Left lobe of liver (tissue), 2 donors: ENCODE measurements at places on chromosomes 6 and 20.
A peak's percentile ranks its signal among the peaks of the same experiment; 100 is the strongest.

- DNase-seq: no peak
Measured at GRCh38 chr20:17783671-17784070, 83.9 kb downstream of the BANF2 start.

GRCh38 chr6:106064142-106064541, 22.0 kb upstream of the PRDM1 start:
- no peak for DNase-seq

- DNase-seq: peak; percentile 71
Measured at GRCh38 chr20:47205577-47206123, 150.8 kb downstream of the ZMYND8 start.

DNA sequence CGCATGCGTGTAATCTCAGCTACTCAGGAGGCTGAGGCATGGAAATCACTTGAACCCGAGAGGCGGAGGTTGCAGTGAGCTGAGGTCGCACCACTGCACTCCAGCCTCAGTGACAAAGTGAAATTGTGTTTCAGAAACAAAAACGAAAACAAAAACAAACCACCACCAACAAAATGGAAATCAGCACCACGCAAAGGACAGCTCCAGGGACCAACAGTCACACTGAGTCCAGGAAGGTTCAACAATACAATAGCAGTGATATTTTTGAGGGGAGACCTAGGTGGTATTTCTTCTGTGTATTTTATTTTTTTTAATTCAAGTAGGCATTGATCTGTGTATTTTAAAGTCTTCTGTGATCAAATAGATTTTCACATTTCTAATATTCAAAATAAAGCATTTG, 9.8 kb downstream of the HLA-F start:
- DNase-seq: no peak

GRCh38 chr6:147222160-147222838, 18.1 kb downstream of the STXBP5 start:
- no peak for DNase-seq

GRCh38 chr6:165597821-165598220, 65.2 kb downstream of the PDE10A start:
- no peak for DNase-seq

DNA sequence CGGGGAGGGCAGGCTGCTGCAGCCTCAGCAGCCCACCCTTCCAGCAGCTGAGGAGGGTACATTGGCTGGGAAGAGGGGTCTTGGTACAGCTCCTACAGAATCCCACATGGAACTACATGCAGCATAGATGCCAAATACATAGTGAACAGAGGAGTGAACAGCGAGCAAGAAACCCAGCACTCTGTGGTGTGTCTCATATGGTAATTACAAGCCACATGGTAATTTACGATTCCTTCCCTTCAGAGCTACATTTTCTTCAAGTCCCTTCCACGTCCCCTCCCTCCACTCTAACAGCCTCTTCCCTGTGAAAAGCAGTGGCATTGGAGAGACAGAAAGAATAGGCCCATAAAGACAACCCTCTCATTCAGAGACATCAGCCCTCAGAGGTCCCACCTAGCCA, 167.7 kb downstream of the SYNDIG1 start:
- DNase-seq: no peak

DNA sequence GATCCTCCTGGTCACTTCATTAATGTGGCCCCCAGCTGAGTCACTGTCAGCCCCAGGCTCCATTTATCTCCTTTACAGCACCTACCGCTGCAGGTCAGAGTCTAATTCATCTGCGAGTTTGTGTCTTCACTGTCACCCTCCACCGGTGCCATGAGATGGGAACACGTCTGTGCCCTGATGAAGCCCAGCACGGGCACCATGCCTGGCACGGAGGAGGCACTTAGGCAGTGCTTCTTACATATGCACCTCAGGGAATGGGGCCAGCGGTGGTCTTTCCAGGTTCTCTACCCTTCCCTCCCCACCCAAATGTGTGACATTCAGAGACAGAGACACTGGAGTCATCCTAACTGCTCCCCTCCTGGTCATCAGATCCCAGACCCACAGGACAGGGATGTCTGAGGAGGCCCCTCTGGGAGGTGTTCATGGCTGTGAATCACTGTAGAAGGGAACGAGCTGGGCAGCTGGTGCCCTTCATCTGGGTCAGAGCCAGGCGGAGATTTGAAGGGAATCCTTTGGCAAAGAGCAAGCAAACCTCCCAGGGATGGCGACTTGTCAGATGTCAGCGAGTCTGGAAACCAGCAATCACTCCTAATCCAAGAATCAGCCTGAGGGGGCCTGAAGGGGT, 364.6 kb downstream of the PREX1 start:
- DNase-seq: no peak

DNA sequence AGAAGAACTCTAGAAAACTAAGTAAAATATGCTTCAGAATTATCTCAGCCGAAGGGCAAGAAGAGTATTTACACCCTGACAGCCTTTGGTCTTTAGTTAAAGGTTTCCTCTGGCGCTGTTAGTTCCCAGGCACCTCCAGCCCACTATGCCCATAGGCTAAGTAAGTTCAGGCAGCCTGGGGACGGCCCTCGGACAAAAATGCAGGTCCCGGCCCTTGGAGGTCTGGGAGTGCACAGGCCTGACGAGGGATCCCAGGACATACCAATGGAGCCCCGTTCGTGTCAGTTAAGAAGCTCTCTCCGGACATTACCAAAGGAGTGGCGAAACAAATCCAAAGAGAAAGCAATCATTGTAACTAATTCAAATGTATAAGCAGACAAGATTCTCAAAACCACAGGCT, 311.8 kb downstream of the CD83 start:
- DNase-seq: no peak

DNA sequence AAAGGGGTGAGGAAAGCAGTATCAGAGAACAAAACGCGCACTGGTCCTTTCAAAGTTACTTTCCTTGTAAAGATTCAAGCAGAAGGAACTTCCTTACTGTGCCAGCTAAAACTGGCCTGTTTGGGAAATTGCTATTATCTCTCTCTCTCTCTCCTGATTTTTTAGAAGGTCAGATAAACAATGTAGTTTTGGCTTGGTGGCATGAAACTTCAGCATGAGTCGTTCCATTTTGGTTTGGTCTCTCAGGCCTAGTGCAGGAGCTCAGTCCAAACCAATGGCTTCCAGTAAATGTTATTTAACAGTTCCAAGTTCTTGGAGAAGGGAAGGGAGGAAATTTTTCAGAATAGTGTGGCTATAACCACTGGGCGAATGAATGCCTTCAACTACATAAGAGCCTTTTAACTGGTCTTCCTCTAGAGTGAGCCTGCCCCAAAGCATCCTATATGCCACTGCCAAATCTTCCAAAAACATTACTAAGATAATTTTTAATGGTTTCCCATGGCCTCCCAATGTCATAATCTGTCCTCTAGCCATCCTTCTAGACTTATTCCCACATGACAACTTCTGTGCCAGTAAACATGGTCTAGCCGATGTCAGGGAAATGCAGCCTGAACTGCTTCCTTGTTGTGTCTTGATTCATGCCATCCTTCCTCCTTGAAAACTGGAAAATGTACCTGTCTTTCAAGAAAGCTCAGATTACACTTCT, 9.1 kb upstream of the SNX9 start:
- DNase-seq: no peak

- DNase-seq: no peak
Measured at GRCh38 chr6:135693811-135694370, 157.6 kb upstream of the PDE7B start.

DNA sequence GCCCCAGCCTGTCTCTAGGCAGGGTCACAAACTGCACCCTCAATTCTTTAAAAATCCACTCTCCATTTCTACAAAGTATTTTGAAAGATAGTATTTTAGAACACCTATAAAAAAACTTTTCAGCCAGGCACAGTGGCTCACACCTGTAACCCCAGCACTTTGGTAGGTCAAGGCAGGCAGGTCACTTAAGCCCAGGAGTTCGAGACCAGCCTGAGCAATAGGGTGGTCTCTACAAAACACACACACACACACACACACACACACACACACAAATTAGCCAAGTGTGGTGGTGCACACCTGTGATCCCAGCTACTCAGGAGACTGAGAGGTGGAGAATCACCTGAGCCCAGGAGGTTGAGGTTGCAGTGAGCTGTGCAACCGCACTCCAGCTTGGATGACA, 30.2 kb downstream of the SLC23A2 start:
- DNase-seq: no peak

DNA sequence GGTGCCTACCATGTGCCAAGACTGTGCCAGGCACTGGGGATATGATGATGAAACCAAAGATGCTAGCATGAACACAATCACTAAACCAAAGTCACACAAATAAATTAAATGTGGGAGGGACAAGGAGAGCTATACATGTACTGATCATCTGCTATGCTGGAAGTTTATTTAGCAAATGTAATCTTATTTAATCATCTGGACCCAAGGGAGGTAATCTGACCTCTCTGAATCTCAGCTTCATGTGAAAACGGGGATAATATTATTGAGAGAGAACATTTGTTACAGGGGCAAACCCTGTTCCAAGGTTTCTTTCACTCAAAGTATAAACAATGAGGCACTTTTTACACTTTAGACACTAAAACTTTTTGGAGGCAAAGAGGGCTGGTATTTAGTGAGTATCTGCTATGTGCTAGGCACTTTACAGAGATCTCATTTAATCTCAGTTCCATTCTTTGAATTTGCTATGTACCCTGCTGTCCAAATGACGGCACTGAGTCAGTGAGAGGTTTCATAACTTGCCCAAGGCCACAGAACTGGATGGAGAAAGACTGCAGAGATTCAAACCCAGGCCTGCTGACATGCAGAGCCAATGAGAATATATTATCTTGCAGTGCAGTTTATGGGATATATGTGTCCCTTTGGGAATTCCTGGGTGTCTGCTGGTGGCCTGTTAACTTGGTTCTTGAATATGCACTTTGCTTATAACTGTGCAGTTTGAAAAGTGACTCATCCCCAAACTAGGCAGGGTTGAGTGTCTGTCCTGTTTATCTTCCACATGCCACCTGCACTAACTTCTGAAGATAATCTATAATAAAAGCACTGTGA, 3.3 kb upstream of the ASXL1 start:
- no peak for DNase-seq
